ENCODE measurements at places on chromosomes 6 and 20. TPM values are rescaled to one million over a fixed set of nuclear protein-coding genes. Genes with fewer than 3 reads are reported as not detected.

DNA sequence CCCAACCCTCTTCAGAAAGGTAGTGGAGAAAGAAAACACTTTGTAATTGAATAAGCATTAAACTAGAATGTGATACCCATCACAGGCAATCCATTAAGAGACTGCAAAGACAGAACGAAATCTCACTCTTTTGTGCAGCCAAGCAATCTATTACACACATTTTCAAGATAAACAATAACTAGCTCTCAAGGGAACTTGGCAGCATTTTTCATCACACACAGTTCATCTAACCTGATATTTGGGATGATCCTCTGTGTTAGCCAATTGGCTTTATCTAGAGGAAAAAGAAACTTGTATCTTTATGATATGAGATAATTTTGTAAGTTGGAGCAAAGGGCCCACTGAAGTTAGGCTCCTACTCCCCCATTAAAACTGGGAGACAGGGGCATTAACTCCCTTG is 1.5 kb upstream of the GZF1 start:
- H3K27ac ChIP-seq, result peak overlapping the region; percentile 99
- H3K36me3 ChIP-seq, result no peaks in the 10 kb centered on the region
- H3K4me1 ChIP-seq, result no peaks in the 10 kb centered on the region

DNA sequence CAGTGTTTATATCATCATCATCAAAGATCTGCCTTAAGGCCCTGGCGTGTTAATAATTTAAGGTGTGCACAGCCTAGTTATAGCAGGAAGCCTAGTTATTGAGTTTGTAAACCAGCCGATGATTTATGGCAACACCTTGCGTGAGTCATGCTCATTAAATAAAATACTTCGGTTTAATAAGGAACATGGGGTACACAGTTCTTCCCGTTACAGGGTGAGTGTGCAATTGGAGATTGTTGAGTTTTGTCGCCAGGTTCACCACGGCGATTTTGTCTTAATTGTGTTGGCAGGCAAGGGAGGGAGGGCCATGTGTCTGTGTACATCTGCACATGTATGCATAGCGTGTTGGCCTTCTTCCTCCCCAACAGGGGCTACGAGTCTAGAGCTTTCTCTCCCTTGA is 104.0 kb downstream of the TFAP2A start:
- no peak overlapping the region for H3K4me3 ChIP-seq
- H3K27ac ChIP-seq, result peak overlapping the region; percentile 67

GRCh38 chr6:3202999-3203696 is 24.3 kb downstream of the TUBB2B start:
- H3K4me1 ChIP-seq, result no peaks in the 10 kb centered on the region
- H3K27me3 ChIP-seq, result no peaks in the 10 kb centered on the region
- no peak overlapping the region for H3K27ac ChIP-seq
- no peaks in the 10 kb centered on the region for H3K36me3 ChIP-seq
- no peak overlapping the region for H3K4me3 ChIP-seq
- no peak for DNase-seq

DNA sequence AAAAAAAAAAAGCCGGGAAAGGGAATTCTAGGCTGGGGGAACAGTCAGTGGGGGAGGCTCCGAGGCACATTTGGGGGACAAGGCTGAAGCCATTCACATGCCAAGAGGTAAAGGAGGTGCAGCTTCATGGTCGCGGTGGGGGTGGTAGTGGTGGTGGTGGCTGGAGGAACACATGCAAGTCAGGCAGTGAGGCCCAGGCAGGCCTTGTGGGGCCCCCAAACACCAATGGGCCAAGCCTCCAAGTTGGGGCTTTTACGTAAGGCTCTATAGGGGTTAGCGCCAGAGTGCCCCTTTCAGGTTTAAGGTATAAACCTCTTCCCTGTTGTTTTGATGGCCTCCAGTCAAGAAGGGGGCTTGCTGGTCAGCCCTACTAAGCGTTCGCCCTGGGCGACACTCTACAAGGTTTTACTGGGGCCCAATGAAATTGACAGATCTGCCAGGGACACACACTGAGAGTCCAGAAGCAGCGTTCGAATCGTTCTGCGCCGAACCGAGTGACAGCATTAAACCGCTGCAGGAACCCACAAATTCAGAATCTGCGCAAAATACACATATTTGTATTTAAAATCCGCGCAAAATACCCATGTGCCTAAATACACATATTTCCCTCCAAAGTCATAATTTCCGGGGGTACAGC is 818 bp upstream of the AP5S1 start:
- peaks cover 4% of the 10 kb centered on the region for H3K4me1 ChIP-seq
- no peaks in the 10 kb centered on the region for H3K27me3 ChIP-seq
- no peak for DNase-seq
- peak overlapping the region; percentile 74 for H3K4me3 ChIP-seq
- H3K36me3 ChIP-seq, result peaks cover 7% of the 10 kb centered on the region

DNA sequence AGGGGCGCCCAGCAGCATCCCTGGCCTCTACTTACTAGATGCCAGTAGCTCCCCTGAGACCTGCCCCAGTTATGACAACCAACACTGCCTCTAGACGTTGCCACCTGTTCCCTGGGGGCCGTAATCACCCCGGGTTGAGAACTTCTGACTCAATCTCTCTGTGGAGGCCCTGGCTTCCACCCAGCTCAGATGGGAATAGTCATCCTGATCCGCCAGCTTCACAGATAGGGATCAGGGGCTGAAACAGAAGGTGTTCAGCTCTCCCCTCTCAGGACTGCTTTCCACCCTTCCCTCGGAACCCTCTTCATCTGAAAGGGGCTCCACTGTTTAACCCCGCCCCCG is 3.3 kb downstream of the CAPN11 start:
- H3K4me3 ChIP-seq, result no peak overlapping the region
- H3K36me3 ChIP-seq, result no peaks in the 10 kb centered on the region
- DNase-seq, result no peak
- no peaks in the 10 kb centered on the region for H3K4me1 ChIP-seq
- H3K27ac ChIP-seq, result no peak overlapping the region
- H3K27me3 ChIP-seq, result no peaks in the 10 kb centered on the region

GRCh38 chr6:74073429-74073828 is 377.4 kb downstream of the CD109 start:
- no peak overlapping the region for H3K27ac ChIP-seq
- DNase-seq, result no peak

GRCh38 chr6:150456902-150457643 is 88.3 kb downstream of the IYD start:
- no peaks in the 10 kb centered on the region for H3K27me3 ChIP-seq
- H3K36me3 ChIP-seq, result no peaks in the 10 kb centered on the region

DNA sequence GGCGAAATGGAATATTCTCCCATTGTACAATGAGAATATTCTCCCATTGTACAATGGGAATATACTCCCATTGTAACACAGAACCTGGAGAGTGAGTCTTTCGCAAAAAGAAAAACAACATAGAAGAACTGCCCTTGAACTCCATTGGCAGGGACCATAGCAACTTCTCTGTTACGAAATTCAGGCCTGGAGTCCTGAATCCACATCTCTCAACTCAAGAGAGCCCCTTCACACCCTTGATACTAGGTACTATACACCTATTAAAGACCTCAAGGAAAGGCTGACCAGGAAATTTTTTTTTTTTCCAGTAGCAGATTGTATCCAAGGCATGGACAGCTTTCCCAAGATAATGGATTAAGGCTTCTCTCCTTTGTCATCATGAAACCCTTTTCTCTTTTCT is 1687.0 kb downstream of the GRIK2 start:
- no peak for DNase-seq
- H3K27ac ChIP-seq, result no peak overlapping the region
- H3K27me3 ChIP-seq, result no peaks in the 10 kb centered on the region
- H3K36me3 ChIP-seq, result no peaks in the 10 kb centered on the region

GRCh38 chr6:19979986-19980385 is 142.8 kb downstream of the ID4 start:
- no peak overlapping the region for H3K4me3 ChIP-seq
- H3K27ac ChIP-seq, result no peak overlapping the region
- no peak for DNase-seq

GRCh38 chr20:10609770-10610169 is 64.0 kb downstream of the JAG1 start:
- H3K27ac ChIP-seq, result peak overlapping the region; percentile 94
- no peak for DNase-seq
- H3K36me3 ChIP-seq, result no peaks in the 10 kb centered on the region
- no peaks in the 10 kb centered on the region for H3K27me3 ChIP-seq
- H3K4me3 ChIP-seq, result no peak overlapping the region

DNA sequence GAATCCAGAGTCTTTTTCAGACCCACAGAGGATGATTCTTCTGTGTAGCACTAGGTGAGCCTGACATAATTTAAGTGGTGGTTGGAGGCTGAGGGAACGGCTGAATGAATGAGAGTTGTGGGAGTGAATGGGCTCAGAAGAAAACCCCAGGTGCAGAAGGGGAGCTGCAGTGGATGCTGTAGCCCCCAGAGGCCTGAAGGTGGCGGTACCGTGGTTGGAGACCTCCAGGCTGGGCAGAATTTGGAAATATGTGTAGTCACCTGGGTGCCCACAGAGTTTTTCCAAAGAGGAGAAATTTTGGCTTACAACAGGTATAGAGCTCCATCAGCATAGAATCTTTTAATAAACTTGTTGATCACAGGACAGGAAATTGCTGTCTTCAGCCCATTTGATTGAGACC is 6.5 kb upstream of the RAET1G start:
- H3K36me3 ChIP-seq, result no peaks in the 10 kb centered on the region
- no peak for DNase-seq
- H3K27me3 ChIP-seq, result peaks cover 2% of the 10 kb centered on the region
- no peak overlapping the region for H3K27ac ChIP-seq

DNA sequence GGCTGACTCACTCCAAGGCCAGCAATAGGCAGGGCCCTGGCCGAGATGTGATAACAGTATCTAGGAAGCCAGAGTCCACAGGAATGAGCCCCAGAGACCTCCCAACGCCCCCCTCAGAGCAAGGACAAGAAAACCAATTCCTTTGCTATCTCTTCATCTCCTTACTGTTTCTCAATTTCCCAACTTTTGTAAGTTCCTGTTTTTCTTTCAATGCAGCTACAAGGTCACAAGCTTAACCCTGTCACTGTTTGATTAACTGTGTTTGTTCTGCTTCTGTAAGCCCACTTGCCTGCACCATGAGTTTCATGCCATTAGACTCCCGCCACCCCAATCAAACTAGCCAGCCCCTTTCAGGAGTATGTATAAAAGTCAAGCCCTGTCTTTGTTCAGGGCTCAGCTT is 3.5 kb downstream of the FKBP1C start:
- DNase-seq, result no peak
- no peak overlapping the region for H3K27ac ChIP-seq
- H3K4me1 ChIP-seq, result no peaks in the 10 kb centered on the region
- no peaks in the 10 kb centered on the region for H3K36me3 ChIP-seq
- H3K27me3 ChIP-seq, result no peaks in the 10 kb centered on the region

GRCh38 chr6:93040375-93040774 is 379.0 kb downstream of the EPHA7 start:
- H3K36me3 ChIP-seq, result no peaks in the 10 kb centered on the region
- H3K27me3 ChIP-seq, result no peaks in the 10 kb centered on the region
- H3K4me1 ChIP-seq, result no peaks in the 10 kb centered on the region
- H3K4me3 ChIP-seq, result no peak overlapping the region
- no peak for DNase-seq
- no peak overlapping the region for H3K27ac ChIP-seq

- no peaks in the 10 kb centered on the region for H3K36me3 ChIP-seq
- no peak for DNase-seq
- no peak overlapping the region for H3K4me3 ChIP-seq
- no peaks in the 10 kb centered on the region for H3K4me1 ChIP-seq
Observed at GRCh38 chr6:135211306-135211702, 30.2 kb downstream of the MYB start.

DNA sequence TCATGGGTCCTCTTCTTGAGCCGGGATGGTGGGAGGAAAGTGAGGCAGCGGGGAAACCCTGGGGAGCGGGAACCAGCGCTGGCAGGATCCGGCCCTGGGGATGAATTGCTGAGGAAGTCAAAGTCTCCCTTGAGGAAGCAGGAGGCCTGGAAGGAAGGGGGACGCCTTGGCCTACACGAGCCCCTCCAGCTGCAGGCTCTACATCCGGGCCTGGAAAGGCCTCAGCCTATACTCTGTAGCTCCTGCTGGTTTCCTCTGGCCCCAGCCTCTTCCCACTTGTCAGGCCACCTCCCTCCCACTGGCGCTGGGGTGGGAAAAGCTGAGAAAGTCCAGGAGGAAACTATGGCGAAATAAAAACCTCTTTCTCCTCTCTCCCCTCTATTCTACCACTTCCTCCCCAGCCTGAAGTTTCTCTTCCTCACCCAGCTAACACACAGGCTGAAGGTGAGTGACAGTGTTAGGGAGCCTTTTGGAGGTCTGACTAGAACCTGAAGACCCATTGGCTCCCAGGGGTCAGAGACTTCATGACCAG is 14.9 kb downstream of the TREML2 start:
- no peak for DNase-seq
- no peaks in the 10 kb centered on the region for H3K4me1 ChIP-seq
- no peak overlapping the region for H3K27ac ChIP-seq
- no peaks in the 10 kb centered on the region for H3K36me3 ChIP-seq
- H3K4me3 ChIP-seq, result no peak overlapping the region

NHLRC1 gene
- total RNA-seq, result 2.0 TPM

C6orf132 gene
- total RNA-seq, result 4.2 TPM

PTCRA gene
- not detected for total RNA-seq

REM1 gene
- 3.2 TPM for total RNA-seq

OPRM1 gene
- total RNA-seq, result not detected

AVP gene
- total RNA-seq, result not detected

IL17F gene
- not detected for total RNA-seq

CDK19 gene
- total RNA-seq, result 17.9 TPM

C4B gene
- total RNA-seq, result 5.6 TPM

GLP1R gene
- 0.33 TPM for total RNA-seq
